ENCODE measurements at places on chromosomes 1 and 21.

GRCh38 chr1:33815061-33815460 lies 48.8 kb upstream of the HMGB4 start:
- no peak for DNase-seq

GRCh38 chr1:59170659-59171058 lies 126.2 kb upstream of the FGGY start:
- DNase-seq = no peak

DNA sequence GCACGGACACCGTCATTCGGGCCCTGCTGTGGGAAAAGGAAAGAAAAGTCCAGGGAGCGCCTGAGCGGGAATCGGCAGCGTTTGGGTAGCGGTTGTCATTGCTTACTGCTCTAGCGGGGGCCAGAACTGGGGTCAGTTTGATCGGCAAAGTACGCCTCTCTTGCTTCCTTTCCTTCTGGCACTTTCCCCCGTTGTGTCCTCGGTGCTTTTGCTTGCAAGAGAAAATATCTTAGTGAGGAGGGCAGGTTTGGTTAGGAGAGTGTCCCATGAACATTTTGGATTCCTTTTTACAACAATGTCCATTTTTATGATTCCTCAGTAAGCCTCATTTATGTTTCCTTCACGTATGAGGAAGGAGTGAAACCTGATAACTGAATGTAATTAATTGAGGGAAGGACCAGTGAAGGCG lies 670 bp downstream of the ST3GAL3 start:
- no peak for DNase-seq

GRCh38 chr1:154847891-154848290 lies 22.2 kb downstream of the KCNN3 start:
- DNase-seq = no peak

DNA sequence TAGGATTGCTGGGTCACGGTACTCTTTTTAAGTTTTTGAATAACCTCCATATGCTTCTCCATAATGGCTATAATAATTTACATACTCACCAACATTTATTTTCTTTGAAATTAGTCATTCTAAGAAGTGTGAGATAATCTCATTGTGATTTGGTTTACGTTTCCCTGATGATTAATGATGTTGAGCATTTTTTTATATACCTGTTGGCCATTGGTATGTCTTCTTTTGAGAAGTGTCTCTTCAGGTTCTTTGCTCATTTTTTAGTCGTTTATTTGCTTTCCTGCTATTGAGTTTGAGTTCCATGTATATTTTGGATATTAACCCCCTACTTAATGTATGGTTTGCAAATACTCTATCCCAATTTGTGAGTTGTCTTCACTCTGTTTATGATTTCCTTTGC lies 9.3 kb downstream of the RNF187 start:
- no peak for DNase-seq

DNA sequence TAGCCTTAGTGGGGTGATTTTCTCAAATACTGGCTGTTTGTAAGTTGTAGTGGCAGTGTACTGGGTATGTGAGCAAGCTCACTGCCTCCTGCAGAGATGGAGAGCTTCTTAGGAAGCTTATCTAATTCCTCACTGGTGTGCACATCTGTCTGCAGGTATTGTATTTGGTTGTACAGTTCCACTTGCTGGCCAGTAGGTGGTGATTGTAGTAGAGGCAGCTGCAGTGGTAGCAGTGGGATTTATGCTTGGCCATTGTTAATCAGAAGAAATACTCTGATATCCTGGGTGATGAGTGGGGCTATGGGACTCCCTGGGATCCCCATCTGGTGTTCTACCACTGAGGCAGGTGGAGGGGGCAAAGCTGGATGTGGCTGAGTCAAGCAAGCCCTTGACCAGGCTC lies 276.1 kb upstream of the SPAG17 start:
- DNase-seq = no peak

GRCh38 chr1:48329486-48329885 lies 107.0 kb downstream of the SLC5A9 start:
- DNase-seq = no peak

DNA sequence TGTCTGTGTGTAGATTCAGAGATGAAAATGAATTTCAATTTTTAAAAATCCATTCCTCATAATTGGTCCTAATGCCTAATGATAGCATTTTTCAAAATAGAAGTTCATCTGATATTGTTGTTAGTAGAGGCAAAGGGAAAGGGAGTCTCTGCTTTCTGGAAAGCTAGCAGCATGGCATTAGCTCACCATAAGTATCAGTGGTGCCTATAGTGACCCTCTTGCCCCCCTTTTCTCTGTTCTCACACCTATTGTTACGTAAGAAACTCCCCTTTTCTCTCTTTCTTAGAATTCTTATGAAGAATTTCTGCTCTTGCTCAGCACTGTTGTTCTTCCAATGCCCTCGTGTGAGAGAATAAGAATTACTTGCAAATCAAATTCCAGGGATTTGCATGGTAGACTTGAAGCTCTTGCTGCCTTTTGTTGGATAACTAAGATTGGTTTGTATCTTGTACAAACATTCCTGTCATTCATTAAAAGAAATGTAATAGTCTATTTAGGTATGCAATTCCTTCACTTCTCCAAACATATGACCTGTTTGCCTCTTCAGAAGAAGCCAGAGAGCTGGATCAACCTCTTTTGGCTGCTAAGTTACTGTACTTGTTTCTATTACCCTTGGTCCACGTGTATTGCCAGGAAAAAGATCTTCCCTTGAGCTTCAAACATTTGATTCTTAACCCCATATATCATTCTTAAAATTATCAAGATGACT lies 69.2 kb upstream of the MAGI3 start:
- no peak for DNase-seq

- no peak for DNase-seq
These were observed 58.0 kb downstream of the NPHP4 start for GRCh38 chr1:5934058-5934884.

- no peak for DNase-seq
These were observed 18.1 kb upstream of the TMEM81 start for GRCh38 chr1:205102404-205102803.

DNA sequence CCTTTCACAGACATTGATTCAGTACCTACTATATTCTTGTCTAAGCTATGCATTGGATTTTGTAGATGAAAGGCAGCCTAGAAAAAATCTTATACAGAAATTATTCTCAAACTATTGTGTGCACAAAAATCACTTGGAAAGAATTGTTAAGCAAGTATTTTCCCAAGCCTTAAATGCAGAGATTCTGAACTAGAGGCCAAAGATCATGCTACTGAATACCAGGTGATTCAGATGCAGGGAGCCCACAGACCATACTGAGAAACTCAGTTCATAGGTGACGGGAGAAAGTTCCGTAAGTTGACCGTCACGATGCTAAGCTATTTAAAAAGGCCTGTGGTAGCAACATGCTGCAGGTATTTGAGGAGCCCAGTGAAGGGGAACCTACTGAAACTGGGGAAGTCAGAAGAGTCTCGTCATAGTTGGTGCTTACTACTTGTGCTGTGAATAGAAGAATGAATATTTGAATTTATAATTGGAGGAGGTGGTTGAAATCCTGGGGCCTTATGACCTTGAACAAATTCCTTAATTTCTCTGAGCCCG lies 150.8 kb downstream of the NFIA start:
- DNase-seq = no peak

GRCh38 chr1:27931184-27931583 lies 3.6 kb upstream of the SMPDL3B start:
- DNase-seq = no peak

GRCh38 chr1:148160343-148161052 lies 8.4 kb upstream of the NBPF11 start:
- no peak for DNase-seq
